ENCODE measurements at places on chromosomes 6 and 20. TPM values are rescaled to one million over a fixed set of nuclear protein-coding genes. Genes with fewer than 3 reads are reported as not detected.

The CST4 gene
- total RNA-seq = not detected

The DEFB119 gene
- not detected for total RNA-seq

The BANF2 gene
- total RNA-seq = not detected

The ASIP gene
- not detected for total RNA-seq

The GPR63 gene
- 2.0 TPM for total RNA-seq

The COL12A1 gene
- total RNA-seq = 97.0 TPM

The THBD gene
- total RNA-seq = 9.5 TPM

The EPPIN gene
- not detected for total RNA-seq

The NKAIN2 gene
- total RNA-seq = 0.76 TPM

The KCNQ2 gene
- total RNA-seq = not detected

The HLA-DRB5 gene
- not detected for total RNA-seq

The PLCB4 gene
- 34.4 TPM for total RNA-seq

The CD83 gene
- total RNA-seq = 1.1 TPM

The PMEPA1 gene
- 74.0 TPM for total RNA-seq

The CNR1 gene
- 1.3 TPM for total RNA-seq

The RNF182 gene
- 3.7 TPM for total RNA-seq

The CLPSL1 gene
- not detected for total RNA-seq

The ADTRP gene
- 0.51 TPM for total RNA-seq

The TNF gene
- 5.7 TPM for total RNA-seq

The NFS1 gene
- total RNA-seq = 82.5 TPM

The RAB44 gene
- total RNA-seq = not detected

The ARMH2 gene
- not detected for total RNA-seq

The PGC gene
- not detected for total RNA-seq

The SDCBP2 gene
- 2.3 TPM for total RNA-seq

The PPP1R3G gene
- total RNA-seq = 0.33 TPM

The DNAAF9 gene
- total RNA-seq = 13.1 TPM

The EEF1A2 gene
- 12.5 TPM for total RNA-seq

The GPLD1 gene
- 0.81 TPM for total RNA-seq

The SYNGAP1 gene
- total RNA-seq = 2.3 TPM

The MYBL2 gene
- 118 TPM for total RNA-seq

The PTCRA gene
- not detected for total RNA-seq

The CRISP3 gene
- not detected for total RNA-seq

The GNAS-AS1 gene
- 0.63 TPM for total RNA-seq

The AVP gene
- total RNA-seq = not detected

The CENPW gene
- 3.9 TPM for total RNA-seq

The SAMD3 gene
- 0.25 TPM for total RNA-seq

The SMPDL3A gene
- total RNA-seq = 7.0 TPM

The THBS2 gene
- 35.0 TPM for total RNA-seq

The RPRD1B gene
- 13.8 TPM for total RNA-seq

The BMP7 gene
- 2.4 TPM for total RNA-seq

The STMND1 gene
- total RNA-seq = not detected

The AIF1 gene
- not detected for total RNA-seq

The MAK gene
- total RNA-seq = not detected

The SLC13A3 gene
- total RNA-seq = 2.4 TPM

The TAP2 gene
- total RNA-seq = 11.3 TPM

The FBXO5 gene
- 3.5 TPM for total RNA-seq

The SLC22A3 gene
- 18.1 TPM for total RNA-seq

The PTPRT gene
- not detected for total RNA-seq

The SALL4 gene
- 0.65 TPM for total RNA-seq

The HUS1B gene
- 0.16 TPM for total RNA-seq

The ANGPT4 gene
- not detected for total RNA-seq
